ENCODE measurements at places on chromosomes 16 and 17.

DNA sequence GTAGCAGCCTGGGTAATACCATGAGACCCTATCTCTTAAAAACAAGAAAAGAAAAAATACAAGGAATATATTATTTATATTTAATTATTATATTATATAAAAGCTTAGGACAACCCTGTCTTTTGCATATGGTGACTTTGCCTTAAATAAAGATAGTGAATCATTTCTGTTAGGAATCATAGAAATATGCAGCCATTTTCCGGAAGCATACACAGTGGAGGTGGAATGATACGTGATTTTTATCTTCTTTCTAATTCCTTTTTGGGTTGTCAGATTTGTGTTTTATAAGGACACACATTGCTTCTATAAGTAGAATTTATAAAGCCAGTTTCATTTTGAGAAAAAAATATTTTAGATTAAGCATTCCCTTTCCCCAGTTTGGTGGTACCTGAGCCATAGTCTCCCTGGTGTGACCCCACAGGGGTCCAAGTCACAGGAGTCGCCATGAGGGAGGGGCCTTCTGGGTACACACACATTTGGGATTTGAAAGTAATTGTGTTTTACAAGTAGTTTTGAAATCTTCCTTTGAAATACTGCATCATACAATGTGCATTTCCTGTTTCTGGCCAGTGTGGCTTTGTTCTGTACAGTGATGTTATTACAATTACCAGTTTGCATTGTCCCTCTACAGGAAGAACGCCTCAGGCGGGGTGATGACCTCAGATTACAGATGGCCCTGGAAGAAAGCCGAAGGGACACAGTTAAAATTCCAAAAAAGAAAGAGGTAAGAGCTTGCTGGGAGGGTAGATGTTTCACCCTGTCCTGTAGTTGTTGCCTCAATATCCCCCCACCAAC is 50.9 kb downstream of the B9D1 start:
- no peak for DNase-seq

DNA sequence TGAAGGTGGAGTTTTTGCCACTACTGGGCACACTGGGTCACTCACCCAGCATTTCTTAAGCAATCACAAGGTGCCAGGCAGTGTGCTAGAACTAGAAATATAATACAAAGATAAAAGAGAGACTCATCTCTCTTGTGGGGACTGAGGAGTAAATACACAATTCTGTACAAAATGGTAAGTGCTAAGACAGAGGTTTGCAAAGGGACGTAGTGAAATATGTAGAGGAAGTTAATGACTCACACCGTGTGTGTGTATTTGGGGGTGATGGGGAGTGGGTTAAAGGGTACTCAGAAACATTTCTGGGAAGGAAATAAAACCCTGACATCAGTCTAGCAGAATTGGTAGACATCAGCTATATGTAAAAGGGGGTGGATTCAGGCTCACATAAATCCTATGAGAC is 389.3 kb downstream of the CA10 start:
- DNase-seq = no peak

DNA sequence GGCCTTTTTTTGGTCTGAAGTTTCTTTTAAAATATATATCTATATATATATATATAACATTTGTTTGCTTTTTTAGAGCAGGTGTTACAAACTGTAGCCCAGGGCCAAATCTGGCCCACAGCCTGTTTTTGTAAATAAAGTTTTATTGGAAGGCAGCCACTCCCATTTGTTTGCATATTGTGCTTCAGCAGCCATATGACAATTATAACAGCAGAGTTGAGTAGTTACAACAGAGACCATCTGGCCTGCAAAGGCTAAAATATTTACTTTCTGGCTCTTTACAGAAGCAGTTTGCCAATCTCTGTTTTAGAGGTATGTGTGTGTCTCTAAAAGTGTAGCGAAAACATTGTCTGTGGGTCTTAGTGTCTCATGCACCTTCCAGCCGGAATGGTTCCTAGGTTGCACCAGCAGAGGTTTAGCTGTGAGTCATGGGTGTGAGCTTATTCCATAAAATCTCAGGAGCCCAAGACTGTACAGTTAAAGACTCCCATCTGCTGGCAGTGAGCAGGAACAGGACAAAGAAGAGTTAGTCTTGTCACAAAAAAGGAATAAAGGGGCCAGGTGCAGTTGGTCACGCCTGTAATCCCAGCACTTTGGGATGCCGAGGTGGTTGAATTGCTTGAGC is 23.8 kb downstream of the LCMT1 start:
- DNase-seq = no peak

DNA sequence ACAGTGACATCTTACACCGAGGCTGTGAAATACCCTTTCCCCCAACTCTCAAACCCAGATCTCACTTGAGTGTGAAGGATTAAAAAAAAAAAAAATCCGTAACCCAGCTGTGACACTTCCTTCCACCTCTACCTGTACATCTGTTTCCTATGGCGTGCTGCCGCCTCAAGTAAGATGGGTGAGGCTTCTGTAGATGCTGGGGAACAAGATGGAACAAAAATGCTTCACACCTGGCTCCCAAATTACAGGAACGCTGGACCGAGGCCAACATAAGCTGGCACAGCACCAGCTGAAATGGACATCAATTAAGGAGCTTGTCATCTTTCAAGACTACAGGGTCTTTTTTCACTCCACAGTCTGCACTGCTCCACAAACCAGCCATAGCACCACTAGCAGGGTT is 95.9 kb downstream of the HIC1 start:
- DNase-seq = no peak

DNA sequence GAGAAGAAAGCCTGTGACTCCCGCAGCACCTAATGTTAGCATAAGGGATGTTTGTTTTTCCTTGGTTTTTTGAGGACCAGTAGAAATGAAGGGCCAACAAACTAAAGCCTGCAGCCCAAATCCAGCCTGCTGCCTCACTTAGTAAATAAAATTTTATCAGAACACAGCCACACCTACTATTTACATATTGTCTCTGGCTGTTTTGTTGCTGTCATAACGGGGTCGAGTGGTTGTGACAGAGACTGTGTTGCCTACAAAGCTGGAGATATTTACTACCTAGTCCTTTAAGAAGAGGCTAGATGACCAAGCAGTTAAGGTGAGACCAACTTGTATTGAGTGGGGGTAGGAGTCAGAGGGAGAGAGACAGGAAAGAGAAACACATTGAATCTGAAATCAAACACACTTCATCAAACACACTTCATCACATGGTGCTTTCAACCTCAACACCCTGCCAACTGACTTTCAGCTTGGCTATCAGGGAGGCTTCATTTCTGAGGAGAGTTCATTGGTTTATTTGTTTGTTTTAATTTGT is 546.3 kb upstream of the CDH11 start:
- no peak for DNase-seq

GRCh38 chr16:2333231-2333630 is 7.3 kb downstream of the ABCA3 start:
- no peak for DNase-seq

DNA sequence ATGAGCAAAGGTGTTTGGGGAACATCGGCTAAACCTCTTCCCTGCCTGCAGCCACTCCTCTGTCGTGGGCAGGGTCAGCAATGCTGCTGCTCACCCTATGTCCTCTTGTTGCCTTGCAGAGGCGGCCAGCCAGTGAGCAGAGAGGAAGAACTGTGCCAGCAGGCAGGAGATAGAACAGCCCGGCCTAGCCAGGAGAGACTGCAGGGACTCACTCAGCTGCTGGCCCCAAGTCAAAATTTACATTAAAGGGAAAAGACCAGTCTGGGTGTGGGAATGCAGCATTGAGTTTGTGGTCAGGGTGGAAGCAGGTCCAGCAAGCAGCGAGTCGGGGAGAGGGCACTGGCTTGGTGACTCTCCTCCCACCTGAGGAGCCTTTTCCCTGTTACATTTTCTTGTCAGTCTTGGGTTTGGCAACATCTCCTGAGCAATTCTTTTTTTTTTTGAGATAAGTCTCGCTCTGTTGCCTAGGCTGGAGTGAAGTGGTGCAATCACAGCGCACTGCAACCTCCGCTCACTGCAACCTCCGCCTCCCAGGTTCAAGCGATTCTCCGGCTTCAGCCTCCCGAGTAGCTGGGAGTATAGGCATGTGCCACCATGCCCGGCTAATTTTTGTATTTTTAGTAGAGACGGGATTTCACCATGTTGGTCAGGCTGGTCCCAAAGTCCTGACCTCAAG is 22.7 kb downstream of the LIG3 start:
- DNase-seq = no peak

GRCh38 chr17:48152289-48152688 is 44.7 kb downstream of the SNX11 start:
- no peak for DNase-seq

DNA sequence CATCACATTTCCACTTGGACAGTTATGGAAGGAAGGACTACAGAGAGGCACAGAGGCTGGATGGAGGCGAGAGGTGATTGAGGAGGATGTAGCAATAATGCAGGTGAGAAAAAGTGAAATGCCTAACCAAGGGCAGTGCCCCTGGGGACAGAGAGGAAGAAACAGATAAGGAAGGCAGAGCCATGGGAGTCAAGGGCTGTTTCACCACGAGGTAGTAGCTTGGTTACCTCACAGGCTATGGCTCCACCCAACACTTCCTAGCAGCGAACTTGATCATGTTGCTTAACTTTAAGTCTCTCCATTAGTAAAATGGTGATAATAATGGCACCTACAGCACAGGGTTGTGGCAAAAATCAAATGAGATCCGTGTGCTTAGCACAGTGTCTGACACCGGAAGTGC is 83.9 kb downstream of the YPEL2 start:
- no peak for DNase-seq

DNA sequence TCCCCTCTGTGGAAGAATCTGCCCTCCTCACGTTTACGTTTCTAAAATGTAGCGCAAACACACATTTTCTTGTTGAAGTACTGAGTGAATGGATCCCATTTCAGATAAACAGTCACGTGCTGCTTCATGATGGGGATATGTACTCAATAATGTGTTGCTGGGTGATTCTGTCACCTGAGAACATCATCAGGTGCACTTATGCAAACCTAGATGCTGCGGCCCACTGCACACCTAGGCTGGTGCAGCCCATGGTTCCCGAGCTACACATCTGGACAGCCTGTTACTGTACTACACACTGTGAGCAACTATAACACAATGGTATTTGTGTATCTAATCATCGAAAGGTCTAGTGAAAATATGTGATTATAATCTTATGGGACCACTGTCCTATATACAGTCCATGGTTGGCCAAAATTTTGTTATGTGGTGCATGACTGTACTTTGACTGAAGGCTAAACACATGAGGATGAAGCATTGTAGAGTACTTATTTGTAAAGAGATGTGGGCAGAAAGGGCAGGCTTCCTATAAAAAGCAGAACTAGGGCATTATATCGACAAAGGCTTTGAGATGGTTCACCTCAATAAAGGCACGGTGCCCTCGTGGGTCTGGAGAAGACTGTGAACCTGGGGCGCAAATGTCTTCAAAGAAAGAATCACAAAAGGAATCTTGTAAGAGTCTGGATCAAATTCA is 26.3 kb downstream of the MARF1 start:
- no peak for DNase-seq

DNA sequence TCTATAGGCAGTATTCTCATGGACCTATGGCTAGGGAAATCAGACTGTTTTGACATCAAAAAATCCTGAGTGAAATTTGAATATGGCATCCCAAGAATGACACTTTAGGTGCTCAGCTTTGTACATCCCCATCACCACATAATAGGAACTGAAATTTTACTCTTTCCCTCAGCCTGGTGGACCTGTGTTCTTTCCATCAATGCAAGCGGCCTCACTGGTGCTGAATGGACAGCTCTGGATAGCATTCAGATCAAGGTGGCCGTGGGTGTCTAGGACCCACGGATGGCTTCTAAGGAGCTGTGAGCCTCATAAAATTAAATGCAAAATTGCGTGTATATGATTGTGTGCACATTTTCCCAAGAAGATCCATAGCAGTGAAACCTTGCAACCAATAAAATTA is 152.6 kb downstream of the MAP2K6 start:
- DNase-seq = no peak

DNA sequence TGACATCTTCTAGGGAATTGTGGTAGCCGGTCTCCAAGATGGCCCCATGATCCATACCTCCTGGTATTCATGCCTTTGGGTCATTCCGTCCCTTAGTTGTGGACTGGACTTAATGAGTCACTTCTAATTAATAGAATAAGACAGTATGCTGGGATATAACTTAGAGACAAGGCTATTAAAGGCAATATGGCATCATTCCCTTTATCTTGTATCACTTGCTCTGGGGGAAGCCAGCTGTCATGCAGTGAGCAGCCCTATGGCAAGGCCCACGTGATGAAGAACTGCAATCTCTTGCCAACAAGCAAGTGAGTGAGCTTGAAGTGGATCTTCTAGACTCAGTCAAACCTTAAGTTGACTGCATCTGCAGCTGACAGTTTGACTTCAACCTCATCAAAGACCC is 97.8 kb upstream of the MED13 start:
- DNase-seq = no peak

DNA sequence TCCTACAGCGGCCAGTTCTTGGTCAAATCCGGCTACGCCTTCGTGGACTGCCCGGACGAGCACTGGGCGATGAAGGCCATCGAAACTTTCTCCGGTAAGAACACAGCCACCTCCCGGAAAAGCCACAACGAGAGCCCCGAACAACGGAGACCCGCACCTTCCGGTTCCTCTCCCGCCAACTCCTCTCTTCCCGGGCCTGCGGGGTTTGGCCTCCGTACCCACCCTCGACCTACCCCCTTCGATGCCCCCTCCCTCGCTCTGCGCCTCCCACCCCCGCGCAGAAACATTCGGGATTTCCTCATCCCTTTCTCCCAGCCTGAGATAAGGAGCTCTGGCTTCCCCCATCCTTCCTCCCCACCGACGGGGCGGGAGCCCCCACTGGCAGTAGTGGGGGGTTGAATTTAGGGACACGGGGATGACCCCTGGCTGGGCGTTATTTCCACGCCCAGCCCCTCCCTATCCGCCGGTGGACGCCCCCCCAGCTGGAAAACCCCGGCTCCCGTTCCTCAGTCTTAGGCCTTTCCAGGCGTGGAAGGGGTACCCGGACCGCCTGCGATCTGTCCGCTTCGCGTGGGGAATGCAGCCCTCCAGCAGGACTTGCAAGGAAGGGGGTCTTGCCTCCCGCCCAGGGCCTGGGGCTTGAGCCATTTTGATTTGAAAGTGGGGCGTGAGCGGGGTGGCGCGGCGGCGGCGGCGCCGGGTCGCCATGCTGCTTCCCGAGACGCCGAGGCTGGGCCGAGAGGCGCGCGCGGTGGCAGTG is 822 bp downstream of the IGF2BP1 start:
- DNase-seq = peak; percentile 5

- DNase-seq = no peak
Observed at GRCh38 chr16:35255186-35255803, 1795.9 kb downstream of the TP53TG3F start.

DNA sequence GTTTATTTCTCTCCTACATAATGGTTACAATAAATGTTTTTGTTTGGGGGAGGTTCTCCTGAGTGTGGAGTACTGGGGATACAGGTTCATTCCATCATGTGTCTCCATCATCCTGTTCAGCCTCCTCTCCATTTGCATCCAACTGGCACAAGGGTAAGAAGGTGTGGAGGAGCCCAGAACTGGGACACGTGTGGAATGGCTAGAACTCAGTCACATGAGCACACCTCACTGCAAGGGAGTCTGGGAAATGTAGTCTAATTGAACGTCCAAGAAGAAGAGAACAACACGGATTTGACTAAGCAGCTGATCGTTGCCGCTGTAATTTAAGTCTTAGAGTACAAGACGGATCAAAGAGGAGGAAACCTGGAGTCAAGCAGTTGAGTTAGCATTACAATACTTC is 6.1 kb downstream of the OR1A1 start:
- no peak for DNase-seq
